ENCODE measurements at places on chromosomes 7 and 10.

DNA sequence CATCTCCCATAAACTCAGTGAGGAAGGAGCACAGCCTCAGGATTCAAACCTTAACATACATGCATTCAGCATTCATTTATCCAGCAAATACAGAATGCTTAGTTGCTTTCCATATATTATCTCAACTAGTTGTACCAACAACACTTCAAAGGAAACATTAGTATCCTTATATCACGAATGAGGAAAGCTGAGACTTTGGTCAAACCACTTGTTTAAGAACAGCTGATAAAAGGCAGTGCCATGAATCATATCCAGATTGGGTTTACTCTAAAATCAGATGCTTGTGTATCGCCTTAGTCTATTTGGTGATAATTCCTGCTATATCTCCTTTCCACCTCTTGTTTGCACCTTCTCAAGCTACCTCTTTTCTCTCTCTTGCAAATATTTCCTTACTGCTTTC lies 1.9 kb upstream of the CPED1 start:
- DNase-seq: no peak

DNA sequence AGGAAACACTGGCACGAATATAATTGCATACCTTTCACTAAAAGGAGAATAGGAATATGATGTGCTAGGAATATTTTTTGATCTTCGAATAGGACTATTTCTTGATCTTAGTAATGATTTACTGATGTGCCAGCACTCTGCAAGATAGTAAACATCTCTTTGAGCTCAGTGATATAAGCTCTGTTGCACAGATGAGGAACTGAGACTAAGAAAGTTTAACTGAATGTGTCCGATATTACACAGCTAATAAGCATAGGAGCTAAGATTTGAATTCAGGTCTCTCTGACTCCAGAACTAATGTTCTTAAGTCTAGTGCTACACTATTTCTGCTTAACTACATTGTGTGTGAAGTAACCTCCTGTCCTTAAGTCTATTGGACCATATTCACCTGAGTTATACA lies 98.4 kb upstream of the PTPRZ1 start:
- DNase-seq: no peak

GRCh38 chr10:129968020-129968852 lies 4.2 kb upstream of the EBF3 start:
- no peak for DNase-seq

DNA sequence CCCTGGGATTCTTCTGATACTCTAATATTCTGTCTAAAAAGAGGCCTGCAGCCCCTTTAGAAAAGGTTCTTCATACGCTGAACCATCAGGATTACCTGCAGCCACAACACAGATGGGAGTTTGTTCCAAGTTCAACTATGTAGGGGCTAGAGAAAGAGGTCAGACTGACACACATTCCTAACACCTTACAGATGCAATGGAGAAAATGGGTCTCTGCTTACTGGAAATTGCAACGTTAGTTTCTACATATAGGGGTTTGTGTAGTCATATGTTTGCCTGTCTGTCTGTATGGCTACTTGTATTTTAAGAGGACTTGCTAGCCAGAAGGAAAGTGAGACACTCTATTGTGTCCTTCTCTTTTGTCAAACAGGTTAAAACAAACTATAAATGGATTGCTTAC lies 618.5 kb downstream of the INHBA start:
- DNase-seq: no peak

DNA sequence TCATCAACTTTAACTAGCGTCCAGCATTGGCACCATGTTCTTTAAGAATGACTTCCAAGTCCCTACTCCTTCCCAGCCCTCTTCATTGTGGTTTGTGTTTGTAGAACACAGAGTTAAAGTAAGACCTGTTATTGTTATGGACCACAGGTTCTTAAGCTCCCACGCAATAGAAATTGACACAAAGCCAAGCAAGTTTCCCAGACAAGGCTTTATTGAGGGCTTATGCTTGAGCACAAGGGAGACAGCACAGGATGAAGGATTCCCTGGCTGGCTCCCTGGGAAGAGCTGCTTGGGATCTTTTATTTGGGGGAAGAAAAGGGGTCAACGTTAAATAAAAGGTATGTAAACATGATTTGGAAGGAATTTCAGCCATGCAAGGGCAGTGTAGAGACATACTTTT lies 44.3 kb upstream of the PRKCQ start:
- no peak for DNase-seq

GRCh38 chr7:112665709-112666108 lies 124.5 kb downstream of the TMEM168 start:
- no peak for DNase-seq

DNA sequence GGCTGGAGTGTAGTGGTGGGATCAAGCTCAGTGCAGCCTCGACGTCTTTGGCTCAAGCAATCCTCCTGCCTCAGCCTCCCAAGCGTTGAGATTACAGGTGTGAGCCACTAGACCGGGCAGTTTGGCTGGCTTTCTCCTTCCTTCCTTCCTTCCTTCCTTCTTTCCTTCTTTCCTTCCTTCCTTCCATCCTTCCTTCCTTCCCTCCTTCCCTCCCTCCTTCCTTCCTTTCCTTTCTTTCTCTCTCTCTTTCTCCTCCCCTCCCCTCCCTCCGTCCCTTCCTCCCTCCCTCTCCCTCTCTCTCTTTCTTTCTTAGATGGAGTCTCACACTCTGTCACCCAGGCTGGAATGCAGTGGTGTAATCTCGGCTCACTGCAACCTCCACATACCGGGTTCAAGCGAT lies 7.6 kb upstream of the VPS37D start:
- DNase-seq: no peak

DNA sequence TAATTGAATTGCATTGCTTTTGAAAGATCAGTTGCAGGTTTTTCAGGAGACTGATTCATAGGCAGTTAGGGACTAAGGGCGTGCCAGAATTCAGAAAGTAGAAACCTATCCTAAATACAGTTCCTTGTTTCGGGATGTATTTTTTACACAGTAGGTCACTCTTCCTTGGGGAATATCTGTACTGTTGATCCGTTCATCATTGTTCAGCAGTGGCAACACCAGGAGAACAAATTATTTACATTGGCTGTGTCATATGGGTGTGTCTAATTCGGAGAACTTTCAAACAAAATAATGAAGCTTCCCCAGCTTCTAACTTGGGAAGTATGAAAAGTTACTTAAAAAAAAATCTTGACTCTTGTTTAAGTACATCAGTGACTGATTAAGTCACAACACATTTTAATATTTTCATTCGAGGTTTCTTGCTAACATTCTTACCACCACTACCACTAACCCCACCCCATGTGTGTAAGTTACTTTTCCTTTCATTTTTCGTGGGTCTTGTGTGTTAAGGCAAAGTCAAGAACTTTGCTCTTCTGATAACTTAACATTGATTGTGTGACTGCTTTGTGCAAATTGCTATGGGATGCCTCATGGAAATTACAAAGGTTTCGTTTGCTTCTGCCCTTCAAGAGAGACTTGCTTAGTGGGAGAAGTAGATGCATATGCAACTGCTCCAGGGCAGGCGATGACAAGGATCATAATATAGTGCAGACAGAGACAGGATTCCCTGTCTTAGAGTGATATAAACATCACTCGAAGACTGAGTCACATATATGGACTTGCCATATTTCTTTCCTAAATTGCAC lies 43.8 kb upstream of the RPA3 start:
- no peak for DNase-seq

DNA sequence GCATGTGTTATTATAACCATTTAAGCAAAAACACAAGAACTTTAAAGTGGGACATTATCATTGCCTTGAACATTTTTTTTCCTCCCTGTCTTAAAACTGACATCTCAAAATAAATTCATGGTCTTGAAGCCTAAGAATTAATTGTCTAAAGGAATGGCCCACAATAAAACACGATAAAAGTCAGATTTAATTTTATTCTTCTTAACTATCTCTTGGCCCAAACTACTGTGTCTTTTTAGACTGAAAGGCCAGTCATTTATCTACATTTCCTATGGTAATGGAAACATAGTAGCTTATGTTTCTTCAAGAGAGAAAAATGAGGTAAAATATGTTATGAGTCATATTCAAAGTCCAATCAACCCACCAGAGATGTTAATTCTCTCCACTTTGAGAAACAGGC lies 24.4 kb upstream of the ETV1 start:
- no peak for DNase-seq

GRCh38 chr7:123994449-123994848 lies 38.4 kb downstream of the TMEM229A start:
- peak; percentile 38 for DNase-seq

- no peak for DNase-seq
These were observed 66.1 kb upstream of the ZPBP start for GRCh38 chr7:50159154-50159553.

DNA sequence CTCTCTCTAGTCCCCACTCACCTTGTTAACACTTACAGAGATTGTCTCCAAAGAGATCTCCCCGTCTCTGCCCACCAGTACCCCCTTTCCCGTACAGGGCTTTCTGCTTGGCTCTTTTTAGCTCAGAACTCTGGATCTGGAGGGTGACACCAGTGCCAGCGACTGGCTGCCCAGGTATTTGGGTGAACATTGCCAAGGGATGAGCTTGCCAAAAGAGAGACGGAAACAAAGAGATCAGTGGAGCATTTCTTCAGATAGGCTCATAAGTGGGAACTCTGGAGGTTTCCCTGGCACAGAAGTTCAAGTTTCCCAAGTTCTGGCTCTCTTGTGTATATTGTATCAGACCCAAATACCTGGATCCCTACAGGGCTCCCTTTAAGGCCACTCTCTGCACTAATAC lies 30.0 kb downstream of the STRIP2 start:
- DNase-seq: no peak

GRCh38 chr10:120262857-120263547 lies 194.0 kb upstream of the PLPP4 start:
- DNase-seq: no peak

GRCh38 chr10:4395731-4396130 lies 430.3 kb upstream of the AKR1E2 start:
- DNase-seq: no peak

- no peak for DNase-seq
These were observed 580.5 kb downstream of the REEP3 start for GRCh38 chr10:64101606-64102263.

DNA sequence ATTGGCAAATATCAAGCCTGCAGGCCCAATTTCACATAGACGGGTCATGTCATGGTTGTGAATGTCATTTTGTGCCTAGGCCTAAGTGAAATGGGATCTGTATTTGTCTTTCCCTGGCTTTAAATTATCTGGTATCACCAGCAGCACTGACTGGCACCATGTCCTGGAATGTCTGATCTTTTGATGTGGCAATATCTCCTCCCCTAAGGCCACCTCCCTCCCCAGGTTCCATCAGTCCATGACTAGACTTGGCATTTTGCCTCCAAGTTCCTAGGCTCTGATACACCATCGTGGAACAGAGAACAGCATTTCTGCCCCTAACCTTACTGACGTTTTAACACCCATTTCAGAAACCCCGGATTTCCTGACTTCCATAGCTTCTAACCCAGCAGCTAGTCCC lies 513.9 kb downstream of the GALNT17 start:
- DNase-seq: no peak

- DNase-seq: peak; percentile 11
These were observed 120.0 kb downstream of the MALRD1 start for GRCh38 chr10:19168584-19168983.

DNA sequence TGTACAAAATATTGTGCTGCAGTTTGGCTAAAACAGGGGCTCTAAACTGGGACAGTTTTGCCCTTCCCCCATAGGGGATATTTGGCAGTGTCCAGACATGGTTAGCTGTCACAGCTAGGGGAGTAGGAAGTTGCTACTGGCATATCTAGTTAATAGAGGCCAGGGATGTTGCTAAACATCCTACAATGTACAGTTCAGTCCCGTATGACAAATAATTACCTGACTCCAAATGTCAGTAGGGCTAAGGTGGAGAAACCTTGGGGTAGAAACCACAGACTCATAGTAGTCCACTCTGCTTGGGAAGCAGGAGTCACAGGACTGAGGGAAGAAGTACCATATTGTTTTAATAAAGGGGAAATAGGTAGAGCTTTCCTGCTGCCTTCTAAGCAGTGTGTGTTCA lies 39.8 kb downstream of the WBP1L start:
- DNase-seq: no peak

- DNase-seq: no peak
These were observed 32.3 kb downstream of the UPF2 start for GRCh38 chr10:12010353-12010752.

DNA sequence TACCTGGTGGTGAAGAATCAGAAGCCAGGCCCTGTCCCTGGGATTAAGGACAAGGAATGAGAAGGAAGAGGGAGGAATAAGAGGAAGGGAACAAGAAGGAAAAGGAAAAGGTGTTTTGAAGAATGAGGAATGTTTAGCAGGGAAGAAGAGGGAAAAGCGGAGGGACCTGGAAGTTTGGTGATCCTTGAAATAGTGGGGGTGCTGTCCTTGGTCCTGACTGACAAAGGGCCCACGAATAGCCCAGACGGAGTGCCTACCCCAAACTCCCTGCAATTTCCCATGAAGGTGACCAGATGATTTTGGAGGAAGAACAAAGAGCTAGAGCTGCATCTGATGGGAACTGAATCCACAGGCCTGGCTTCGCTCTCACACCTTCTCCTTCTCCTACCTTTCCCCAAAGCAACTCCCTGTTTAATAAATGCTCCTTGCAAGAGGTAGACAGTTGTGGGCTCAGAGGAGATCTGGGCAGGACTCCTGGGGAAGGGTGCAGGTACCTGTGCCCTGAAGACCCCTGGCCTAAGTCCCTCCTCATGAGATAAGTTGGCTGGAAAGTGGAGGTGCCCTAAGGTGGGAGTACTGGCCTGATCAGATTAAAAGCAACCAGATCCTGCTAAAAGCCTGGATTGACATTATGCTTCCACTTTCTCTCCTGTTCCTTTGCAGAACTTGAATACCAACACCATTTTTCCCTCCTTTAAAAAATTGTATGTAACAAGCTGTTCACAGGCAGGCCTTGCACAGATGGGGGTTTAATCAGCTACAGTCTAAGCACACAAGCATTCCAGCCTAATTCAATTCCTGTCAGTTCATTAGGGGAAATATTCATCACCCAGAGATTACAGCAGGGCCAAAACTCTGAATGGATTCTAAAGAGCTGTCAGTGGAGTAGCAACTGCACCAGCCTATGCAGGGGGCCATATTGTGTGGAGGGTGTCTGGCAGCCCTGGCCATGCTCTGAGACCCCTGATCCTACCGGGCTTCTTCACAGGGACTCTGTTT lies 19.4 kb downstream of the KAZALD1 start:
- DNase-seq: no peak

GRCh38 chr10:3528271-3528670 lies 256.7 kb downstream of the KLF6 start:
- no peak for DNase-seq

GRCh38 chr10:78186572-78186971 lies 152.9 kb downstream of the RPS24 start:
- DNase-seq: no peak
